Head of caudate nucleus (tissue), 42 donors: ENCODE measurements at places on chromosomes 11 and 22.
A peak's percentile ranks its signal among the peaks of the same experiment; 100 is the strongest.

GRCh38 chr11:70498171-70498571 is 99.8 kb downstream of the CTTN start:
- no peak for DNase-seq

- no peak for DNase-seq
Observed at GRCh38 chr11:31919175-31919574, 108.1 kb upstream of the PAX6 start.

- no peak for DNase-seq
Observed at GRCh38 chr11:78982473-78982872, 407.8 kb upstream of the NARS2 start.

GRCh38 chr11:43871051-43871450 is 9.6 kb upstream of the ALKBH3 start:
- peak; percentile 27 for DNase-seq

DNA sequence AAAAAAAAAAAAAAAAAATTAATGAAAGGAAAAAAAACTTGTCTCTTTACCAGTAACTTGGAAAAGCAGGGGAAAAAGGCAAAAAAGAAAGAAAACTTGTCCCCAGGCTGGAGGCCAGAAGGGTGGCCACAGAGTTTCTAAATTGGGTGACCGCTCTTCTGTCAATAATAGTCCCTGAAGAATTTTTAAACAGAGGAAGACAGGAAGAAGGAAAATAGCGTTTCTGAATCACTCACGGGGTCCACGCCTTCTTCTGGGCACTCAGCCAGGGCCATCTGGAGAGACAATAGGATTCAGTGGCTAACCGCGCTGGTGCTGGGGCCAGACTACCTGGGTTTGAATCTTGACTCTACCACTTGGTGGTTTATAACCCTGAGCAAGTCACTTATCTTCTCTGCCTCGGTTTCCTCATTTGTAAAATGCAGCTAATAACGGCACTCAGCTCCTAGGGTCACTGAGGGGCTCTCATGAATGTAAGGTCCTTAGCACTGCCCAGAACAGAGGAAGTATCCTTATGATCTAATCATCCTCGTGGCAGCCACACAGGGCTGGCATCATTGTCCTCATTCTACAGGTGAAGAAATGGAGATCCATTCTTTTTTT is 7.0 kb downstream of the C11orf86 start:
- peak; percentile 52 for DNase-seq

- no peak for DNase-seq
Observed at GRCh38 chr11:47977623-47978022, 2.7 kb upstream of the PTPRJ start.

GRCh38 chr11:126548581-126549550 is 193.4 kb downstream of the ST3GAL4 start:
- peak; percentile 78 for DNase-seq

- no peak for DNase-seq
Observed at GRCh38 chr11:69001243-69002081, 11.6 kb downstream of the MRGPRF start.

GRCh38 chr11:16356057-16356760 is at the start of gene SOX6:
TSS of gene SOX6 (minus strand) at chr11:16356546. CDS start at chr11:16341248, 15,298 bp downstream.
- peak; percentile 19 for DNase-seq

- DNase-seq: no peak
Observed at GRCh38 chr11:120569861-120570260, 58.3 kb downstream of the GRIK4 start.

DNA sequence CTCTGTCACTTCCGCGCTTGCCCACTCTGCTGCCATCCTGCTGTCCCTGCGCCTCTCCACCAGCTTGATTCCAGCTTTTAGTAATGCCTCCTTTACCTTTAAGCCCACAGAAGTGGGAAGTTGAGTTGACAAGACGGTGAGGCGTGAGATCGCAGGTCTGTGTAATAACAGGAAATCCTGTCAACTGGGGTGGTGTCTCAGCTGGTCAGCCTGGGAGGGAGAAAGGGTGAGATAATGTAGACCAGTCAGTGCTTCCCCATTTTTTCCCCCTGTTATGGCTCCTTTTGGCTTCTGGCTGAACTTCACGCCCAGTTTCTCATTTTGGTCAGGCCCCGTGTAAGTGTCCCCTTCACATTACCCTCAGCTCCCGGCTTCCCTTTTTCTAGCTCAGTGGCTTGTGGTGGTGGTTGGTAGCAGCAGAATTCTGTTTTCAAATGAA is 98.9 kb downstream of the TRAF6 start:
- DNase-seq: no peak

- DNase-seq: no peak
Observed at GRCh38 chr11:6402561-6402981, 12.3 kb downstream of the SMPD1 start.

- no peak for DNase-seq
Observed at GRCh38 chr22:23289130-23289503, 108.8 kb downstream of the BCR start.

- DNase-seq: no peak
Observed at GRCh38 chr22:44855855-44856254, 103.5 kb downstream of the ARHGAP8 start.

- no peak for DNase-seq
Observed at GRCh38 chr22:22730655-22731373, 86.4 kb downstream of the GGTLC2 start.

DNA sequence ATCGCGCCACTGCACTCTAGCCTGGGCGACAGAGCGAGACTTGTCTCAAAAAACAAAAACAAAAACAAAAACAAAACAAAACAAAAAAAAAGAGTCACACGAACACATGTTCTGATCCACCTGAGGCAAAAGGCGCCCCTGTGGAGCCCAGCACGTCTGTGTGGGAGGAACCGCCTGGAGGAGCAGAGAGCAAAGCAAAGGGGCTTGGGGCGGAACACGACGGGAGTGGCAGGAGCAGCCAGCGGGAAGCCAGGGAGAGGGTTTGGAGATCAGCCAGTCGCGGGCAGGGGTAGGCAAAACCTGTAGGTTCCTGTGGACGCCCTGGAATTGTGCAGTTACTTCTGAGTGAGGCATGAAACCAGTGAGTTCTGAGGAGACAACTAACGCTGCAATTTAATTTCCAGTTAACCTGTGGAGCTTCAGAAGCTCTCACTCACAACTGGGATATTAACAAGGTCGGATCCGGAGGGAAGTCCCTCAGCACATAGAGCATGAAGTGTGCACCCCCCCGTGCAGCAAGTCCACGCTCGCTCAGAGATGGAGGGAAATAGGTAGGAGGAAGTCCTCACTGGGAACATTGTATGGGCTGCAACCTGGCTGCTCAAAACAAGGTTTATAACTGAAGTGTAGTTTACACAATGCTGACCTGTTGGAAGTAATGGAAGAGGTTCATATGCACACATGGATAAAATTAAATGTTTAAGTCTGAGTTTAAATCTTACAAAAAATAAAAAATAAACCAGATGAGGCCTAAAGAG is 13.2 kb upstream of the USP18 start:
- no peak for DNase-seq

DNA sequence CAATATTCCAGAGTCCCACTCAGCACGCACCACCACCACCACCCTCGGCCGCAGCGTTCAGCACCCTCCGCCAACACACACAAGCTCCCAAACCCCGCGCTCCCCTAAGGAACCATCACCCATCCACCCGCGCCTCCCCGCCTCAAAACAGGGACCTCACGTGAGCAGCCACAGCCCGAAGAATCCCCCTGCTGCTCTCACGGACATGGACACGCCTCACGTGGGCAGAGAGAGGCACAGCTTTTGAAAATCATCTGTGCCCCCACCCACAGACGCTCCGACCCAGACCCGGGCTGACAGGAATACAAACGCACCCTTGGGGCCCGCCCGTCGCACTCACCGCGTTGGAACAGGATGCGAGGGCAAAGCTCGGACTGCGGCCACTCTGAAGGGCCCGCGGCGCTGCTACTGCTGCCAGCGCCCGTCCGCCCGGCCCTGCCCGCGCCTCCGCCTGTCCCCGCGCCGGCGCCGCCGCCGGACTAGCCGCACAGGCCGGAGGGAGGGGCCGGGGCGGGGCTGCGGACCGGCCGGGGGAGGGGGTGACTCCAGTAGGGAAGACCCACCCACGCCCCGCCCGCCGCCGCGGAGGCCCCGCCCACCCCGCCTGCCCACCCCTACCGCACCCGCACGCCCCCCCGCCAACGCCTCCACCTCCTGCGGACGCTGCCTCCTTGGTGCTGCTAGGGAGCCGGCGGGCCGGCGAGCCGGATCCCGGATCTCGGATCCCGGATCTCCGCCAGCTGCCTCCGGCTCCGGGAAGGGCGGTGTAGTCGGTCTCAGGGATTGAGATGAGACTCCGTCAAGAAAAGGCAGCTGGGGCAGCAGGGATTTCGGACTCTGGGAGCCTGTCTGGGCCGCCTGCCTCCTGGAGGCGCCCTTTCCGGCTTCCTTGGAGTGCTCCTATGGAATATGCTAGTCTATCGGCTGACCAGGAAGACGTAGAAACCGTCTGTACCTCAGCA is at the start of gene TRIM3:
Gene TRIM3, minus strand, starts transcription at position 491 of the 962 bp plus-strand sequence. CDS start 8,246 bp downstream, outside the sequence.
- peak; percentile 97 for DNase-seq

DNA sequence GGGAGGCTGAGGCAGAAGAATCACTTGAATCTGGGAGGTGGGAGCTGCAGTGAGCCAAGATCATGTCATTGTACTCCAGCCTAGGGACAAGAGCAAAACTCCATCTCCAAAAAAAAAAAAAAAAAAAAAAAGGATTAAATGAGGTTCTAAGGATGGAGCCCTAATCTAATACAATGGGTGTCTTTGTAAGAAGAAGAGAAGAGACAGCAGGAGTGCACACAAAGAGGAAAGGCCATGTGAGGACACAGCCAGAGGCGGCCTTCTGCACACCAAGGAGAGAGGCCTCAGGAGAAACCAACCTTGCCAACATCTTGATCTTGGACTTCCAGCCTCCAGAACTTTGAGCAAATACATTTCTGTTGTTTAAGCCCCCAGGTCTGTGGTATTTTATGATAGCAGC is 66.6 kb upstream of the CECR2 start:
- no peak for DNase-seq

- no peak for DNase-seq
Observed at GRCh38 chr22:48900327-48900597, 927.4 kb downstream of the BRD1 start.

DNA sequence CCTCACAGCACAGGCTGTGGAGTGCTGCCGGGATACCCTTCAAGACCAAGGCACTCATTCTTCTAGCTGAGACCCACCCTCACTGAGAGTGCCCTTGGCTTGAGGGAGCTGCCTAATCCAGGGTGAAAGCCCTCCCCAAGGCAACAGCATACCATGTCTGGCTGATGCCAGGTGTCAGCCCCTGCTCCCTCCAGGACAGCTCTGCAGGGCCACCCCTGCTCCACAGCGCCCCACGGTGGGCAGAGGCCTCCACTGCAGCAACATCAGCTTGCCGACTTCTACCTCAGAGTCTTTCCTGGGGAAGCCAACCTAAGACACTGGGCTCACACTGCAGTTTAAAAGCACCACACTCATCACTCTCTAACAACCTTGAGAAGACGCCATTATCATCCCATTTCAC is 29.0 kb downstream of the TTLL1 start:
- DNase-seq: peak; percentile 3

- DNase-seq: no peak
Observed at GRCh38 chr11:45647786-45648185, 17.6 kb downstream of the CHST1 start.

DNA sequence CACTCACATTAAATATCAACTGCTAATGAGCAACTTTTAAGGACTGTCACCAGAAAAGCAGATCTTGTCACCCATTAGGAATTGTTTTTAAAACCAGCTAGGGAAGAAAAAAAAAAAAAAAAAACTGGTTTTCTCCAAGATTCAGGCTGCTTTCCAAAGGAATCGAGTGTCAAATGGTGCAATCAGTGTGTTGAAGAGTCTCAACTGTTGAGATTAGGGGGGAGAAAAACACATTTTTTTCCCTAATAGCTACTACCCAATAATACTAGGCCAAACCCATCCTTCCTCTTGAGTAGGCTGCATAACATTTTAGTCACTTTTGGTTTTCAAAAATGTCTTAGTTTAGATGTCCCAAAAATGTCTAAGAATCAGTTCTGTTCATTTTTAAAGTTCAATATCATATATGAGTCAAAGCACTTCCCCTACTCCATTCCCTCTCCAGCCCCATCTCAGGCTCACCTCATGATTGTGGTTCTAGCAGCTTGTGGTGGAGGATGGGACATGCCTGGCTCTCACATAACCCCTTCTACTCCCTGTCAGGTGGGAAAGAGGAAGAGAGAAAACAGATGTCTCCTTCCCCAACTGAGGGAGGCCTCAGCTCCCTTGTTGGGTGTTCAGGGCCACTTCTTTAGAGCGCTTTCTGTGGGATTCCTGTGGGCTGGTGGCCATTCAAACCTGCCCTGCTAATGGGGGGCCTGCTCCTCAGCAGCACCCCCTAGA is 193.6 kb downstream of the CWF19L2 start:
- no peak for DNase-seq

GRCh38 chr11:4164884-4165590 is 70.4 kb downstream of the RRM1 start:
- DNase-seq: no peak

DNA sequence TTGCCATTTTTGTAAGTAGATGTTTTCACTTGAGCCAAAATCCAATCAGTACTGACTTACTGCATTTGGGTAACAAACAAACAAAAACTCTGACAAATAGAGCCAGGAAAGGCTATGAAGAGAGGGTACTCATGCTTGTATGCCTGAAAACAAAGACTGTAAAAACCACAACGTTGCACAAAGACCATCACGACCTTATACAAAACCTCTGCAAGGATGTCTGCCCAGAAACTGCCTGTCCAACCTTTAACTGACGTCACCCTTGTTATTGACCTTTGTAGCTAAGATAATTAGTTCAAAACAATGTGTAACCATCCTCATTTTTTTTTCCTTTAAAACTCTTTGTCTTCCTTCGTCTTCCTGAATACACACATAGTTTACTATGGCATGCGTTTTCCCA is 804 bp upstream of the CREBZF start:
- no peak for DNase-seq

- no peak for DNase-seq
Observed at GRCh38 chr11:72769680-72770079, 17.5 kb upstream of the ARAP1 start.

DNA sequence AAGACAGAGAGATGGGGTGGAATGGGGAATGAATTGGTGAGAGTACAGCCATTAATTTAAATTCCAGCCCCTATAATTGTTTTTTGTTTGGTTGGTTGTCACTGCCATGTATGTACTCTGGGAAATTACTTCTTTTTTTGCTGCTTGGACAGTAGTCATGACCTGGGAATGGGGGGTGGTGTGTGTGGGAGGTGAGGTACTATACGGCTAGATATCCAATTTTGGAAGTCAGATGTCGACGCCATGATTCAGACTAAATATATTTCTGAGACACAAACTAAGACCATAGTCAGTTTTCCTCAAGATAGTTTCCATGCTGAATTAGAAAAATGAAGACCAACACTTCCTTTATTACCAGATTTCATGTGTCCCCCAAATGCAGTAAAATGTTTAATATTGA is 7.4 kb upstream of the BDNF start:
- no peak for DNase-seq

DNA sequence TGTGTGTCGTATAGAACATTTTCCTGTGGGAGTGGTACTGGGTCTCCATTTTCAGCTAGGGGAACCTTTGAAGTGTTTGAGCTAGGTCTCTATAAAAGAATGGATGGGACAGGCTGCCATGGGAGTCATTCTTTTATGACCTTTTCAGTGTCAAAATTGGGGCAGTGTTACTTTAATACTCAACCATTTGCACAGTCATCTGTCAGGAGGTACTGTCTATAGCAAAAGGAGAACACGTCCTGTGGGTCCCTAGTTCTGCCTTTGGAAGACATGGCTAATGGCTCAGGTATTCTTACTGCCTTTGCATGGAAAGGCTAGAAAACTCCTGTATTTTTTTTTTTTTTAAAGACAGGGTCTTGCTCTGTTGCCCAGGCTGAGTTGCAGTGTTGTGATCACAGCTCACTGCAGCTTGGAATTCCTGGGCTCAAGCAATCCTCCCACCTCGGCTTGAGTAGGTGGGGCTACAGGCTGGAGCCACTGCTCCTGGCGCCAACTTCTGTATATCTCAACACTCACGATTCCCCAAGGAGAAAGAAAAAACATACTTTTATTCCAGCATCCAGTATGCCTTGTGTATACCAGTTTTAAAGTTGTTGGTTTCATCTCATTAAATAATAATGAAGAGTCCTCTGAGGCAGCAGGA is 2.1 kb upstream of the ATF4 start:
- no peak for DNase-seq
